COR-L47 (cell line): ENCODE measurements at places on chromosomes 2 and 18.

DNA sequence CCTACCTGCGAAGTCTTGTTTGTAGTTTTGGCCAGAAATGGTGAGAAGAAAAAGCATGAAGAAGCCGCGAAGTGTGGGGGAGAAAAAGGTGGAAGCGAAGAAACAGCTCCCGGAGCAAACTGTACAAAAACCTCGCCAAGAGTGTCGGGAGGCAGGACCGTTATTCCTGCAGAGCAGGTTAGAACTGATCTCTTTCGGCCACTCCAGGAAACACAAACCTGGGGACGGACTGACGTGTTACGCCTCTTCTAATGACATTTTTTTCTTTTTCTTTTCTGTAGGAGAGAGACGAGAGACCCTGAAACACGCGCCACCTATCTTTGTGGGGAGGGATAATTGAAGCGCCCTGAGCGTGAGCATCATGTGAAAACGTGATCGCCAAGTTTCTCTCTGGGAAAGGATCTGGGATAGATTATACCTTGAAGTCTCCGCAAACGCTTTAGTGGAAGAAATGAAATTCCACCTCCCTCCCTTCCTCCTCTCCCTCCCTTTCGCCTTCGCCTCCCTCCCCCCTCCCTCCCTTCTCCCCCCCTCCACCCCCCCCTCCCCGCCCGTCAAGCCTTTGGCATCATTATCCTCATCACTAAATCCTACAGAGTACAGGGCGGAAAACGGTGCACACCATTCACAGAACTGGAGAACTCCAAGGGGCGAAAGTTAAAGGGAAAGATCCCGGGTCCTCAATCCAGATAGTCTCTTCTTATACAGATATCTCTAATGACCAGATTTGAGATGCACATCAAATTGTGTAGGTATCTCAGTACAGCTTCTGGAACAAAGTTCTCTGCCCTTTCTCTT, at the start of gene ZEB2:
Gene ZEB2 (minus strand): TSS at position 186 of the 798 bp plus-strand sequence. CDS start 2,769 bp downstream, outside the sequence.
- DNase-seq = no peak

- no peak for DNase-seq
Observed at GRCh38 chr18:38067821-38068220, 502.2 kb upstream of the CELF4 start.

DNA sequence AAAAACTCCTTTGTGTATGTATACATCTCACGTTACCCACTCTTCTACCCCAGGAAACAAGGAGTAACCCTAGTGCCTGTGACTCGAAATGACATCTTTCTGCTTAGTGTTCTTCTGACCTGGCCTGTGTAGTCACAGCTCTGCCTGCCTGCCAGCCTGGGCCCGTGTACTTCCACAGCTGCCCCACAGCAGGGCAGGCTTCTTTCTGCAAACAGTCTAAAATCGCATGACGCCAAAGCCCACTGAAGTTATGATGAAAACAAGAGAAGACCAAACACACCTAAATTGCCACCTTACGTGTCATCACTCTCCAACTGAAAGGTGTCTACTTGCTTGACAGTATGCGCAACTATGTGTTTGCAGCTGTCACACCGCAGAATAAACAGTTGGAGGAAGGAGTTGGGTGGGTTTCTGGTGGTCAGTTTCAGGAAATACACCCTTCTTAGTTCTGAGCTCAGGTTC, 1.5 kb downstream of the GAREM1 start:
- DNase-seq = peak; percentile 38

- no peak for DNase-seq
Observed at GRCh38 chr2:200713704-200714064, 98.0 kb upstream of the BZW1 start.

DNA sequence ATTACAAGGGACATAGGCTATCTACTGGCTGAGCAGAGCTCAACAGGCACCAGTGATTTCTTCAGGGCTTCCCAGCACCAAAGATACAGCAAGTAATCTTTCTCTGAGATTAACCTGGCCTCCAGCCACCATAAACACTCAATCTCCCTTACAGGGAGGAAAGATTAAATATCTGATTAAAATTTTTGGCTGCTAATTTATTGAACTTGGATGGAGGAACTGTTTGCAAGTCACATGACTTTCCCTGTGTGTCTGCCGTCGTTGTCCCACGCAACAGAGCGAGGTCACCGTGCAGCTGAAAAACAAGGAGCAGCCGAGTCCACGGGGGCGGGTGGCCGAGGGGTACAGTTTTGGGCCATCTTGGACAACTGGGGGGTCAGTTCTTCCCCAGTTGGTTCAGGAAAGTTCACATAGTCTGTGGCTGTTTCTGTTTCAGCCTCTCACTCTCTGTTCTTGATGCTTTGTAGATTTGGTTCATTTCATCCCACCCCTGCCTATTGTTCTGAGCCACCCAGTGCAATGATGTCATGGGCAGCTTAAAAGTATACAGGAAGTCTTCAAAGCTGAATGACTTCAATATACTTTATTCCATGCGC, 186.8 kb upstream of the CTAGE1 start:
- no peak for DNase-seq

- no peak for DNase-seq
Observed at GRCh38 chr2:219728991-219729487, 101.6 kb downstream of the SLC4A3 start.

DNA sequence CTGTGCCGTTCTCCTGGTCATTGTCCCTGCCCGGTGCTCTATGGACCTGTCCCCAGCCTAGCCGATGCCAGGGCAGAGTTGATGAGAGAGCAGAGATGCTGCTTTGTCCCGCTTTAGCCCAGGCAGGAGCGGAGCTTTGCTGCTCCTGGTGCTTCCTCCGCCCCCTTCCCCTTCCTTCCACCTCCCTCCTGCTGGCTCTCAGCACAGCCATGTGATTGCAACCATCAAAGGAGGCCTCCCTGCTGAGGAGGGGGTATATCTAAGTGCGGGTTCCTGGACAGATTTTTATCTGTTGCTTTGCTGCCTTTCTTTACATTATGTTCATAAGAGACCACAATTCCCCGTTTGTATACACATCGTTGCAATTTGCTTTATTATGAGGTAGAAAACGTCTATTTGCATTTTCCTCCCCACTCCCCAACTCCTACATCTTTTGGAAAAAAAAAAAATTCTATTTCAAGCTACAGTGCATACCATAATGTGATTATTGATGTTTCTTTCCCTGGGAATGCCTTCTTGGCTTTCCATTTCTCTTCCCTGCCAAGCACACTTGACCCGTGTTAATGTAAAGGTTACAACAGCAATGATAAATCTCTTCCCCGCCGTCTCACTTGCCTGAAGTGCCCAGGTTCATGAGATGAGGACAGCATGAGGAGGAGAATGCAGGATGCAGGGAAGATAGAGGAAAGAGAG, 25.4 kb downstream of the ALPK2 start:
- no peak for DNase-seq
